ENCODE measurements at places on chromosomes 7 and 10. TPM values are rescaled to one million over a fixed set of nuclear protein-coding genes. Genes with fewer than 3 reads are reported as not detected.
A peak's percentile ranks its signal among the peaks of the same experiment; 100 is the strongest.

Gene SPDYE2B
- total RNA-seq, result not detected

Gene TAS2R41
- total RNA-seq, result 0.10 TPM

Gene EIF5AL1
- total RNA-seq, result 0.73 TPM

Gene PSMG3
- total RNA-seq, result 49.8 TPM

Gene GIGYF1
- total RNA-seq, result 66.4 TPM

Gene SEMA3D
- 1.6 TPM for total RNA-seq

Gene ARMS2
- not detected for total RNA-seq

Gene TMEM72
- total RNA-seq, result not detected

Gene CABCOCO1
- total RNA-seq, result not detected

Gene HHEX
- total RNA-seq, result 7.2 TPM

- no peak for DNase-seq
Observed at GRCh38 chr7:106430535-106431455, 146.0 kb upstream of the NAMPT start.

GRCh38 chr10:117237401-117237991, 3.4 kb upstream of the SLC18A2 start:
- DNase-seq, result no peak

DNA sequence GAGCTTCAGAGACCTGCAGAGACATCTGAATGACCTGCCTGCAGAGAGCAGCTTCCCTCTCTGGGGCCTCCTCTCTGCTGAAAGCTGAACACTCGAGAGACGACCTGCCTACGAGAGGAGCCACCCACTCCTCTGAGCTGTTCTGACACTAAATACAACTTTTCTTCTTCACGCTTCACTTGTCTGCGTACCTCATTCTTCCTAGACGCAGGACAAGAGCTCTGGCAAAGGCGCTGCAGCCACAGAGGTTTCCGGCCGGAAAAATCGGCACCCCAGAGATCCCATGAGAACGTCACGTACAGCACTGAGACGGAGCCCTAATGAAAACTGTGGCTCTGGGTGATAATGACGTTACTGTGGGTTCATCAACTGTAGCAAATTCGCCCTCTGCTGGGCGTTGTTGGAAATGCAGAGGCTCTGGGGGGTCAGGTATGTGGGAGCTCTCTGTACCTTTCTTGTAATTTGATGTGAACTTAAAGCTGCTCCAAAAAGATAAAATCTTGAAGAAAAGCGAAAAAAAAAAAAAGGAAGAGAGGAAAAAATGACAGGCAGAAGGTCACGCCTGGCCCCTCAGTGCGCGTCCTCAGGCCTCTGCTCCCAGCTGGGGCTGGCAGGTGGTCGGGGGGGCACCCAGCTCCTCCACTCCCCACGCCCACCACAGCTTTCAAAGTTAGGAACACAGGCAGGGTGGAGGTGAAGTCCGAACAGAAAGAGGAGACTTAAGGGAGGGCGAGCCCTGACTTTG, 120.7 kb downstream of the DYNC2I1 start:
- peak; percentile 93 for DNase-seq

- no peak for DNase-seq
Observed at GRCh38 chr7:69761290-69761922, 163.1 kb downstream of the AUTS2 start.

- DNase-seq, result no peak
Observed at GRCh38 chr10:23412223-23412622, 26.7 kb upstream of the OTUD1 start.

GRCh38 chr7:133436014-133436428, 183.1 kb downstream of the EXOC4 start:
- DNase-seq, result no peak

GRCh38 chr10:72140850-72141249, 52.5 kb upstream of the SPOCK2 start:
- DNase-seq, result no peak

- DNase-seq, result no peak
Observed at GRCh38 chr10:57119684-57120083, 758.6 kb upstream of the ZWINT start.

DNA sequence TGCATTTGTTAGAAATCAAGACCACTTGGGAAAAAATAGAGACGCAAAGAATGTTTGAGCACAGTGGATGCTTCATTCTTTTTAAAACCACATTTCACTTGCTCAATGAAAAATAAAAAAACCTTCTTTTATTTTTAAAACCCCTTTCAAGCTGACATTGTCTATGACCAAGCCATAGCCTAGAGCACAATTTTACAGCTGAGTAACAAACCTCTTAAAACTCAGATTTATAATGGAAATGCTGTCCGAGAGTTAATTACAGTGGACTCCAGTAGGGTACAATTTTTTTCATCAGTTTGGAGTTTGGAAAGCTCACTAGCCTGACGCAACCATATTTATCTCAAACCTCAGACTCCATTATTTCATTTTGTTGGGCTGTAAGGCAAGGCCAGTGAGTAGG, 116.3 kb downstream of the RNLS start:
- DNase-seq, result no peak

DNA sequence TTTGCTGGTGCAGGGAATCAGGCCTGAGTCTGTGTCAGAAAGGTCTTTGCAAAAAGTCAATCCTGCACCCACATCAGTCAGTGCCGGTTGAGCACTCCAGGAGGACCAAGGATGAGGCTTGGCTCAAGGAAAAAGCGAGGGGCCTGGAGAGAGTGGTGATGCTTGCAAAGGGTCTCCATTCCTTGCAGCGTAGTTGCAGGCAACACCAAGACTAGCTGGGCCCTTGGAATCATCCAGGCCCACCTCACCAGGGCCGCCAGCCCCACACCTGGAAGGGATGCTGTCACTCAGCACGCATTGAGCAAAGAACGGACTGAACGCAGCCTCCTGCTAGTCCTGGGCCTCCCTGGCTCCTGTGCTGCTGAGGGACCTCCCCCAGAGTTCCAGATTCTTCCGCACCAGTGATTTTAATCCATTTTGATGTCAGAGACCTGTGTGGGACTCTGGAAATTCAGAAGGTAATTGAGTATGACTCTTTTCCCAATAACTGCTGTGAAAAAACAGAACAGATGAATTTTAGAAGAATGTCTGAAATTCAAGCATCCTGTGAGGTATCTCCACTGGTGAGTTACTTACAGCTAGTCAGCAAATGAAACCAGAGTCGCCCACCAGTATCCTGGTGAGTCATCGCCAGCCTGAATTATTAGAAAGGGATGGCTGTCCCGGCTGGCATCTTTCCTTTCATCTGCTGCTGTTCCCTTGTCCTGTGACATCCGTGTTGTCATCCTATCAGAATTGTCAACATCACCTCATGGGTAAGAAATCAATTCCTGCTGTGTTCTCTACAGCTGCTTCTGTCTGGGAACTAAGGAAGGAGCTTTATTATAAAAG, 150.8 kb upstream of the NPS start:
- DNase-seq, result no peak

DNA sequence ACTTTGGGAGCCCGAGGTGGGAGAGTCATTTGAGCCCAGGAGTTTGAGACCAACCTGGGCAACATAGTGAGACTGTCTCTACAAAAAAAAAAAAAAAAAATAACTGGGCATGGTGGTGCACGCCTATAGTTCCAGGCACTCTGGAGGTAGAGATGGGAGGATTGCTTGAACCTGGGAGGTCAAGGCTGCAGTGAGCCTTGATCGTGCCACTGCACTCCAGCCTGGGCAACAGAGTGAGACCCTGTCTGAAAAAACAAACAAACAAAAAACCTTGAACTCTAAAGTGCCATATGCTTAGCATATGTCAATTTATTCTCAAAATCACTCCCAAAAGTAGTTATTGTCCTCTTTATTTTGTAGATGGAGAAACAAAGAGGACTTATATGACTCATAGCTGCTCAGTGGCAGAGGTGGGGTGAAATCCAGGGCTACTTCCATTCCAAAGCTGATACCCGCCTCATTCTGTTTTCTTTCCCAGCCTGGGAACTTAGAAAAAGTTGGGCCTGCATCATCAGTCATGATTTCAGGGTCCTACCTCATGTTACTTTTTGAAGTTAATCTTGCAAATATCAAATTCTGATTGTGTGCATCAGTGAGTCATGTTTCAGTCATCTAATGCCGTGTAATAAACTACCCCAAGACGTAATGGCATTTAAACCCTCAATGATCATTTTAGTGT, 13.3 kb downstream of the DHTKD1 start:
- no peak for DNase-seq

DNA sequence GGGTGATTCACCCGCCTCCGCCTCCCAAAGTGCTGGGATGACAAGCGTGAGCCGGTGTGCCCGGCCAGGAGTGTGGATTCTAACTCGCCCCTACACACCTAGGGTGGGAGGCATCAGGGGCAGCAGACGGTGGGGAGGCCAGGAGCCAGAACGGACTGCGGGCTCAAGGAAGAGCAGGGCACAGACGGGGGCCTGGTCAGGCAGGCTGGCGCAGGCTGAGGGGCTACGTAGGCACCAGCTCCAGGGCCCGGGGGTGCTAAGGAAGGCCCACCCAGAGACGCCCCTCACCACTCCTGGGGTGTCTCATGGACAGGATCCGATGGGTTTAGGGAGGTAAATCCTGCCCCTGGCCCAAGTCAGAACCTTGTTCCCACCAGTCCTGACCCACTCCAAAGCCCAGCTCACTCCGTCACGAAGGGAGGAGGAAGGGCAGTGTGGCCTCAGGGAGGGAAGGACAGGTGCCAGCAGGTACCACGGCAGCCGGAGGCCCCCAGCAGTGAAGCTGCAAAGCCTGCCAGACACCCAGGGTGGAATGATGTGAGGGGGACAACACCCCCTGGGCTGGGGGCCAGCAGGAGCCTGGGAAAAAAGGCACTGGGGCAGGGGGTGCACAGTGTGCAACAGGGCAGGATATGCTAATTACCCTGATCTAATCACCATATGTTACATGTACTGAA, 251.4 kb downstream of the MAD1L1 start:
- no peak for DNase-seq

- no peak for DNase-seq
Observed at GRCh38 chr7:69732203-69732602, 133.9 kb downstream of the AUTS2 start.

GRCh38 chr7:85016286-85016685, 170.6 kb downstream of the SEMA3D start:
- DNase-seq, result no peak

DNA sequence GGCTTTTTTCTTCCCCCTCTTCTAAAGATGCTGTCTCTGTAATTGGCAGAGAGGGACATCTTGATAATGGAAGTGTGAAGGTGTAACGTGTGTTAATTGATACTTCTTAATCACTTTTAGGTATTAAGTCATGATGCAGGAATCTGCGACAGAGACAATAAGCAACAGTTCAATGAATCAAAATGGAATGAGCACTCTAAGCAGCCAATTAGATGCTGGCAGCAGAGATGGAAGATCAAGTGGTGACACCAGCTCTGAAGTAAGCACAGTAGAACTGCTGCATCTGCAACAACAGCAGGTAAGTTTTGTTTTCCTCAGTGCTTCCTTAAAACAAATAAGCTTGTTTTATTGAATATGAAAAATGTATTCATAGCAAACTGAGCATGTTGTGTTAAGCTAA, 11.8 kb downstream of the FOXP2 start:
- DNase-seq, result no peak

DNA sequence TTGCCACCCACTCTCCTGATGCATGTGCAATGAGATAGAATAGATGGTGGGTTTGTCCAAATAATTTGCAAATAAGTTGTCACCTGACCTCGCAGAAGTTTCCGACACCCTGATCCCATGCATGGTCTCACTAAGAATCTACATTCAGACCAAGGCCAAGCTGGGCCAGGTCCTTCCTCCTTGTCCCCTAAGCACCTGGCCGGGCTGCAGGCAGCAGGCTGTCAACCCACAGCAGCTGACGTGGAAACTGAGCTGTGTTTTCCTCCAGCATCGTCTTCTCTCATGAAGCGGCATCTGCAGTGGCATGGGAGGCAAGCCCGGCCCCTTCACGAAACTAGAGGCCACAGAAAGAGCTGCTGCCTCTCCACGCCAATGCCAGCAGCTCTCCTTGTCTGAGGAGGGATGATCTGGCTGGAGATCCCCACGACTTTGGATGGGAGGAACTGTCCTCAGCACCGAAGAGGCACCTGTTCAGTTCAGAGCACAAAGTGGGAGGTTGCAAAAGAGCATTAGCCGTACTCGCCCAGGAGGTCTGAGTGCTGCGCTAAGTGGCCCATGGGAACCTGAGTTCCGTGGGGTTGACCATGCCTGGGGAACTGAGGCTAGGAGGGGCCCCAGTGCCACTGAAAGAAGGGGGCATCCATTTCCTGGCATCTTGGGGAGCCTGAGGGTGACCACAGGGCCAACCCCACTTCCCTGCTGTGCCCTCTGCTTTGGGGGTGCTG, 110.5 kb upstream of the INSIG1 start:
- no peak for DNase-seq

- DNase-seq, result no peak
Observed at GRCh38 chr7:25781704-25782103, 370.3 kb upstream of the NFE2L3 start.

- no peak for DNase-seq
Observed at GRCh38 chr7:105454095-105454747, 65.5 kb upstream of the SRPK2 start.

All from H7 (cell line).